ENCODE measurements at places on chromosomes 4 and X. TPM values are rescaled to one million over a fixed set of nuclear protein-coding genes. Genes with fewer than 3 reads are reported as not detected.

COL4A6 gene
- 11.9 TPM for total RNA-seq

PPP2R2C gene
- total RNA-seq: not detected

PWWP3B gene
- total RNA-seq: 0.44 TPM

CRMP1 gene
- total RNA-seq: under 0.01 TPM

LONRF3 gene
- 0.57 TPM for total RNA-seq

MAGEB3 gene
- total RNA-seq: not detected

HS6ST2 gene
- total RNA-seq: 0.22 TPM

MUC7 gene
- not detected for total RNA-seq

GYG2 gene
- total RNA-seq: 18.2 TPM

TMEM131L gene
- 4.4 TPM for total RNA-seq

RBM47 gene
- total RNA-seq: 2.3 TPM

GPRIN3 gene
- 0.57 TPM for total RNA-seq

GPR173 gene
- total RNA-seq: 3.7 TPM

TCEAL7 gene
- total RNA-seq: 11.7 TPM

FAM156A gene
- 7.2 TPM for total RNA-seq

SATL1 gene
- not detected for total RNA-seq

TRIM75 gene
- total RNA-seq: under 0.01 TPM

CT45A3 gene
- total RNA-seq: not detected

MID2 gene
- 19.6 TPM for total RNA-seq

CENPVL2 gene
- not detected for total RNA-seq

TMEM154 gene
- total RNA-seq: 13.3 TPM

DUX4 gene
- total RNA-seq: not detected

HTN1 gene
- not detected for total RNA-seq

PDCL2 gene
- total RNA-seq: not detected

Data from placental pericyte (primary cell).